Stromal cell of bone marrow (primary cell): ENCODE measurements at places on chromosomes 7 and 10.

DNA sequence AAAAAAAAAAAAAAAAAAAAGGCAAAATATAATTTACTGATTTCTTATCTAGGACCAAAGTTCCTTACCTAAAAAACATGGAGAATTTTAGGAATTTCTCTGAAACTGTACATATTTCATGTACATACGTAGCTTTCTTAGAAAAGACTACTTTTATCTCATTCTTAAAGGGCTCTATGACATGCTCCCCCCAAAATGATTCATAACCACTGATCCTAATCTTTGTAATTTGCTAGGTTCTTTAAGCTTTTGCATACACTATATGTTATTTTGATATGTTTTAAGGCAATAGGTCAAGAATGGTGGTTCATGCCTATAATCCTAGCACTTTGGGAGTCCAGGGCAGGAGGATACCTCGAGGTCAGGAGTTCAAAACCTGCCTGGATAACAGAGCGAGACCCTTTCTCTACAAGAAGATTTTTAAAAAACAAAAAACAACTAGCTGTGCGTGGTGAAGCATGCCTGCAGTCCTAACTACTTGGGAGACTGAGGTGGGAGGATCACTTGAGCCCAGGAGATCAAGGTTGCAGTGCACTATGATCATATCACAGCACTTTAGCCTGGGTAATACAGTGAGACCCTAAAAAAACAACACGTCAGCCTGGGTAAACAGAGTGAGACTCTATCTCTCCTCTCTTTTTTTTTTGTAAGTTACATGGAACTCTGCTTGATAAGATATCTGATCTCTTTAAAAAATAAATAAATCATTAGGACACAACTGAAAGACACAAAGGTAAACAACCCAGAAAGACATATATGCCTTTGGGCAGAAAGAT, 54.8 kb downstream of the ATAD1 start:
- DNase-seq, result no peak

- peak; percentile 36 for DNase-seq
Observed at GRCh38 chr7:152336754-152337368, 98.9 kb downstream of the KMT2C start.

DNA sequence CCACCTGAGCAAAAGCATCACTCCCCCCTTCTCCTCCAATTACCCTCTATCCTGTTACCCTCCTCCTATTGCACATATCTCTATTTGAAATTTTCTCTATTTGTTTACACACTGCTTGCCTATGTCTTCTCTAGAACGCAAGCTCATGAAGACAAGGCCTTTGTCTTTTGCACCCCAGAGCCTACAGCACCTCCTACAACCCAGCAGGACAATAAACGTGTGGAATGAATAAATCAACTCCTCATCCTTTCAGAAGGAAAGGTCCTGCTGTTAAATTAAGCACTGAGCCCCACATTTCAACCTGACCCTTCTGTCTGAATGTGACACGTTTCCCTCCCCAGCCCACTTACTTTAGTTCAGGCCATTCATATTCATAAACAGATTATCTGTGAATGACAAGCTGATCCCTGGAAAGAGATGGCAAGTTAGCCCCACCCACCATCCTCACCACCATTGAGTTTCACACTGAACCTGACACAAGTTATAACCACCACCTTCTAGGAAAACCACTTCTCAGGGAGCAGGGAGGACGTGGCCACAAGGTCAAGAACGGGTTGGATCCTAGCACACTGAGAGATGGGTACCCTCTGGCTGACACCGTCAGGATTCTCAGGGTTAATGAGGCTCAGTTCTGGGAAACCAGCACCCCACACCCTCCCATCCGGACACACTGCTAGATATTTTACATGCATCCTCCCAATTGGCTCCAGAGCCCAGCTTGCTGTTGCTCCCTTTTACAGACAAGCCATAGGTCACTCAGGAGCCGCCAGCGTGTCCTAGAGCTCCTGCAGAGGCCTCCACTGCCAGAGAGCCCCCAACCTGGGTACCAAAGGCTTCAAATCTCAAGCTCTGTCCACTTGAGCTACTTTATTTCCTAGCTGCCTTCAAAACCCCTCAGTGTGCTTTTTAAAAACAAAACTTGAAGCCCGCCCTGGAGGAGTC, 934 bp downstream of the PRTFDC1 start:
- DNase-seq, result no peak

DNA sequence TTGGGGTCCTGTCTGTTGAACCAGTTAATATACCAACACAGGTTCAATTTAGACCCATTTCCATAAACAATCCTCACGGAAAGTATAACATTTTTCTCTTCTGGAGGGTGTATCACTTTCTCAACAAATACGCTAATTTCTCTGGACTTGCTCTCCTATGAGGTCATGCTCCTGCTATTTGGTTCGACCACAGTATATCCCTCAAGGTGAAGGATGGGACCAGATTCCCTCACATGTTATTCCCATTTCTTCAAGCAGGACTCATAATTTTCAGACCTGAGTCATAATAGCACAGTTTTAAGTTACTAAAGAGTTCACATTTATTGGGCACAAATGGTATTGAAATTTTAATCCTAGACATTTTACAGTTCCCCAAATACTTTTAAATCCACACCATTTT, 57.2 kb downstream of the ADAM12 start:
- DNase-seq, result peak; percentile 6

DNA sequence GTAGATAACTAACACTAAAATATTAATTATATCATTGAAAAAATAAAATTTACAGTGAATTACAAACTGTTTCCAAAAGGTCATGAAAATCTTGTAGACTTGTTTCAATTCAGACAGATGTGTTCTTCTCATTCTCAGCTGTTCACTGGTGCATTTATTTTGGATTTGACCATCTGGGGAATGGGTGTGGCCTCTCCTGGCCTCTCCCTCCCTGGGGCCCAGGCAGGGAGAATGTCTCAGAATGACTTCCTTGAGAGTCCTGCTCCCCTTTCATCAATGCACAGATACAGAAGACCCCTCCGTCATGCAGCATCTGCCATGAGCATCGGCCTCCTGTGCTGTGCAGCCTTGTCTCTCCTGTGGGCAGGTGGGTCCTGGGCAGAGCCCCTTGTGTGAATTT, 192.8 kb upstream of the PRSS58 start:
- DNase-seq, result no peak

- no peak for DNase-seq
Observed at GRCh38 chr10:84543948-84544347, 215.6 kb downstream of the CCSER2 start.

DNA sequence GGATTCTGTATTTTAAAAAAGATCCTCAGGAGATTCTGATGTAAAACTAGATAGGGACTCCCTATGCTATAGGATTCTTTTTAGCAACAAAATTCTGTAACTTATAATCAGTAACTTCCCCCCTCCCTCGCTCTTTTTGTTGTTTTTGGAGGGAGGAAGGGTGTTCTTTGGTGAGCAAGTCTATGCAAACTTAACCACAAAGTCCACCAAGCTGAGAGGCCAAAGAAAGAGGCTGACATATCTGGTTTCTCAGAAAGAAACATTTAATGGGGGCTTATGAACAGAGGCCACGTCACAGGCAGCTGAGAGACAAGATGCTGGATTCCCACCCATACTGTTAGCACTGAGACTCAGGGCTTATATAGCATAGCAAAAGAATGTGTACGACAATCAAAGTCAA, 14.3 kb upstream of the ABCB5 start:
- no peak for DNase-seq

DNA sequence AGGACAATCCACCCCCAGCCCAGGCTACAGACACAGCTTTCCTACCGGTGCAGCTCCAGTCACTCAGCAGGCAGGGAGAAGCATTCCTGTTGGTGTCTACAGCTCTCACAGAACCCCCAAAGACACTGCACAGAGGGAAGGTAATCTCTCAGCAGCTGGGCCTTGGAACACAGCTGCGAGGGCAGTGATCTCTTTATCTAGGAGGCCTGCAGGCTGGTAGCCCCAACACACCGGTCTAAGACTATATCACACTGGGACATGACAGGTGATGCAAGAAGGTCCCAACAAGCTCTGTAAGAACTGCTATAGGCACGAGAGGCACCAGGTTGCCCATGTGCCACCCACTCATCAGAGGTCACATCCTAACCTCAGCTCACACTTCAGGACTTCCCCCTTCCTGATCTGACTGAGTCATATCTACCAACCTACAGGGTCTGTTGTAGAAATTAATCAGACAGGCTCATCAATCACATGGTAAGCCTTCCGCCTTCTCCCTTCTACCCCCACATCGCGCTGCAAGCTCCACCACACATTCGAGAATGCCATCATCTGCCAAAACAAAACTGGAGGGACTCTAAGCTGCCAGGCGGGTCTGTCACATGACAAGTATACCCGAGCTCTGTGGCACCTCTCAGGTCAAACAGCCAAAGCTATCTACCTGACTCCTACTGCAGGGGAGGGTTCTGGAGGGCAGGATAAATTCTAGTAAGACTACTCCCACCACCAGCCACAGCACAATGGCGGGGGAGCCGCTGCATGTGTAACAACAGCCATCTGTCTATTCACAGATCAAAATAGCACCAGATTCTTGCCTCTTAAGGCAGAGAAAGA, 26.1 kb downstream of the FAM53B start:
- DNase-seq, result no peak

GRCh38 chr10:88254091-88254490, 329.0 kb downstream of the RNLS start:
- DNase-seq, result peak; percentile 86

GRCh38 chr10:103334567-103334966, 16.4 kb downstream of the PCGF6 start:
- no peak for DNase-seq

- no peak for DNase-seq
Observed at GRCh38 chr7:117008118-117008885, 55.0 kb downstream of the ST7 start.

GRCh38 chr7:69661342-69661741, 63.1 kb downstream of the AUTS2 start:
- DNase-seq, result no peak

DNA sequence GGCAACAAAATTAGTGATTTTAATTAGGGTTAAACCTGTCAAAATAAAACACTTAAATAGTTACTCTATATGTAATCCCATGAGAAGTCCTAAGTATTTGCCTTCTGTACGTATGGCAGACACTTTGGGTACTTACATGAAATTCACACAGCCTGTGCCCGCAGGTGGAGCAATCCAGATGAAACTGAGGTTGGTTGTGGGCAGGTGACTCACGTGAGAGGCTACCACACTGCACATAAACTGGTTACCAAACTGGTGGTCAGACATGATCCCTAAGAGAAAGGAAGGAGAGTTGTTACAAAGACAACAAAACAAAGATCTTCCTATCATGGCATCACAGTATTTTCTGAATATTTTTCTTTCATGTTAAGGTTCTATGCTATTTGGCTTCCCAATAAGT, 156.1 kb downstream of the RELN start:
- DNase-seq, result no peak
